Fibroblast of villous mesenchyme (primary cell): ENCODE measurements at places on chromosomes 7 and 10.
A peak's percentile ranks its signal among the peaks of the same experiment; 100 is the strongest.

GRCh38 chr7:105815576-105815975 is 60.8 kb downstream of the ATXN7L1 start:
- DNase-seq: no peak

DNA sequence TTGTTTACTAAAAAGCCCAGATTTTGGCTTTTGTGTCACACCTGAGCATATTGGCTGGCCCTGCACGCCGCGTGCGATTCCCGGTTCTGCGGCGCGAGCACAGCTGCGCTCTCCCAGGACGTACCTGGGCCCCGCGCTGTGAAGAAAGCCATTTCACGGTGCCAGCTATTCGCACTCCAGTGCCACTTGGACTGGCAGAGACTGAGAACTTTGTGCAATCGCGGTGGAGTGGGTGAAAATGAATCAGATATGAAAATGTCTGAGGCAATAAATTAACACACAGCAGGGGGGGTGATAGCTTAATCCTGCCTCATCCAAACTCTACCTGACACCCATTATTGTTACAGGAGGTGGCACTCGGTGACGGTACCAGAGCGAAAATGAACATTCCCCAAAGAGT is 330.1 kb upstream of the MGMT start:
- DNase-seq: no peak

- DNase-seq: peak; percentile 35
These were observed 526 bp downstream of the CH25H start for GRCh38 chr10:89206402-89207180.

DNA sequence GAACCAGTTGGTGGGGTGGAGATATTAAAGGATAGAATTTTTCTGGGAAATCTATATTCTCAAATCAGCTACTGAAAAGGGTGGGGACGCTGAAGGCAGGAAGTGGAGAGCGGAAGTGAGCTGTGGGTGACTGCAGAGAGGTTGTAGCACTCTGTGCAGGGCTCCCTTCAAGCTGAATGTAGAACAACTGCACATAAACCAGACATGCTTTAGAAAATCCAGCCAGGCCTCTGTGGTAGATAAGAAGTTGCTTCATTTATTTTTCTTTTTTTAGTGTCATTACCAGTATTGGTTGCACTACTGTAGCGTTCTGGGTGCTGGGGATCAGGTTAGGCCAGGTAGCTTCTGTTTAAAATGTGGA is 127.8 kb downstream of the CELF2 start:
- no peak for DNase-seq

DNA sequence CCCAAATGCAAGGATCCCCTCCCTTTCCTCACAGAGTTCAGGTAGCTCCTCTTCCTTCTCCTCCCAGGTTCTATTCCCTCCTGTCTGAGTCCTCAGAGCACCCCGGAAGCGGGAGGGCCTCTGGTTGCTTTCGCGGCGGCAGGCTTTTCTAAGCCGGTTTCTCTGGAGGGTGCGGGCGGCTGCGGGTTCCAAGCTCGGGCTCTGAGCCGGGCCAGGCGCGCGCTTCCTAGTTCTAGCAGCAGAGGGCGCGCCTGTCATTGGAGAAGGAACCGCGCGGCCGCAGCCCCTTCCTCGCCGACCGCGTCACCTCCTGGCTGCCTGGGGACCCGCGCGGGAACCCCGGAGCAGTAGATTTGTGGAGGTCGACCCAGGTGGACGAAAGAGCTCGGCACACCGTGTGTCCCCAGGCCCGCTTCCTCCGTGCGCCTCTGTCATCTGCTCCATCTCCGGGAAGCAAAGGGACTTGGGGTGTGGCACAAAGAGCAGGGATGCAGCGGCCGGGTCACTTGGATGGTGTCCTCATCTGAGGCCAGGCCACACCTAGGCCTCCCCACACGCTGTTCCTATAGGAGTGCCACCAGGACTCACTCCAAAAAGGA is 389.0 kb upstream of the PODXL start:
- DNase-seq: peak; percentile 26

DNA sequence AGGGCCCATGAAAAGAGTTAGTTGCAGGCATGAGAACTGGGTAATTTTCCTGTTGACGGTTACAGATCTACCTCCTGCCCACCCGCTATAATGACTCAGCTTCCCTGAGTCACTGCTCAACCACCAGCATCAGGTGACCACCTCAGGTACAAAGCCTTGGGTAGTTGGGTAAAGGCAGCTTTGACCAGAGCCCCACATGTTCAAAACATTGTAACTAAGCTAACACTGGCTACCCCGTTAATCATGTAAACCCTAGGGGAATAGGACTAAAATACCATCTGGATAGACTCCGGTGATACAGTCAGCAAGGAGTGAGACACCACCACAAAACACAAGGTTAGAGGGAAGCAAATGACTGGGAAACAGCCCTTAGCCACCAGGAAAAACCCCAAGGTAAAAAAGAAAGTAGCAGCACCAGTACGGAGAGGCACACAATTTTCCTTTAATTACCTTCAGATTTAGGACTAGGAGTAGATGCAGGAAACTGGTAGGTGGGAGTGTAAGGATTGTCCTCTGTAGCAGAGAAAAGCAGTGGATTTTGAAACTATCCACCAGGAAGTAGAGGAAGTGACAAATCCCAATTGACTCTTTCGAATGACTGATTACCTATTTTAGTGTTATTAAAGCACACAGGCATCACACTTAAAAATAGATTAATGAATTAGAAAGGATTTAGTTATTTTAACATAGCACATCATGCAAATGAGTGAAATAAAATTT is 103.5 kb upstream of the PDLIM1 start:
- DNase-seq: no peak

GRCh38 chr7:101575168-101575567 is 53.9 kb downstream of the MYL10 start:
- DNase-seq: no peak

- DNase-seq: no peak
These were observed 23.0 kb downstream of the CDC123 start for GRCh38 chr10:12218991-12219390.

DNA sequence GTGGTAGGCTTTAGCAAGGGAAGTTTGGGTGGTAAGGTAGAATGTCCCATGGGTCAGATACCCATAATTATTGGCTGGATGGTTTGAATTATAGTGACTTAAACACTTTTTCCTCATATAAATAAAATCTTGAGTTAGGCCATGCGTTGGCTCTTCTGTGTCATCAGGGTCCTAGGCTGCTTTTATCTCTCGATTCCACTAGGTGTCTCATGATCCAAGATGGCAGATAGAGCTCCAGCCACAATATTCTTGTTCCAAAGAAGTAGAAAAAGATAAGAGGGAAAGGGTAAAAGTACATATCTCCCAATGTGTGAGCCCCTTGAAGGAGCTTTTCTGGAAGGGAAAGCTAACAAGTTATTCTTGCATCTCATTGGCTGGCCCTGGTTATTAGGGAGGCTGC is 144.7 kb downstream of the GRK5 start:
- no peak for DNase-seq

DNA sequence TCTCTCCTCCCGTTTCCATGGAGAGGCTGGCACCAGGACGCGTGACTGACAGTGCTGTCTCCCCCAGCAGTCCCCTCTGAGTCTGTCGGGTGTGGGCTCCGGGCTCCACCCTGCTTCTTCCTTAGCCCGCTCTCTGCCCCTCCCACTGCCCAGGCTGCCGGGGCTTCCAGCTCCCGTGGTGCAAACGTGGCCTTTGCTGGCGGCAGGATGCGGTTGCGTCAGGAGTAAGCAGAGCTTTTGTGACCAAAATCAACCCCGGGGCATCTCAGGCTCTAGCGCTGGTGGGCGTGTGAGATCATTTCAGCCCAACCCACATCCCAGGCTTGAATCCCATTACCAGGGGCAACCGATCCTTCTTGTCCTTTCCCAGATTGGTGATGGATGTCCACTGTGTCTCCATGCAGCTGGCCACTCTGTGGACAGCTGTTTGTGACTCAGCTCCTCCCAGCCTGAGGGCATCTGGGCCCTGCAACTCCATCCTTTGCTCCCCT is 28.2 kb downstream of the PTPRE start:
- no peak for DNase-seq

DNA sequence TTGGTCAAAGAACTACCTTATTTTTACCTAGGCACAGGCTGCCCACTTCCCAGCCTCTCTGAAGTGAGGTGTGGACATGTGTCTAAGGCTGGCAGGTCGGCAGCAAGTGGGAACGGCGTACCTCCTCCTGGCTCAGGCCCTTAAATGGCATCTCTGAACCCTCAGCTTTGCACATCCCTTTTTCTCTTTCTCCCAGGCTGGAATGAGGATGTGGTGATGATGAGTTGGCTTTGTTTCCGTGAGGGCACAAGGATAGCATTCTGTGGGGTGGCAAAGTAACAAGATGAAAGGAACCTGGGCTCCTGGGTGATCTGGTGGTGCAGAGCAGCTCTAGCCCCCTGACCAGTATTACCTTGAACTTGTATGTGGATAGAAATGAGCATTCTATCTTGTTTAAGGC is 196.8 kb downstream of the REEP3 start:
- no peak for DNase-seq

DNA sequence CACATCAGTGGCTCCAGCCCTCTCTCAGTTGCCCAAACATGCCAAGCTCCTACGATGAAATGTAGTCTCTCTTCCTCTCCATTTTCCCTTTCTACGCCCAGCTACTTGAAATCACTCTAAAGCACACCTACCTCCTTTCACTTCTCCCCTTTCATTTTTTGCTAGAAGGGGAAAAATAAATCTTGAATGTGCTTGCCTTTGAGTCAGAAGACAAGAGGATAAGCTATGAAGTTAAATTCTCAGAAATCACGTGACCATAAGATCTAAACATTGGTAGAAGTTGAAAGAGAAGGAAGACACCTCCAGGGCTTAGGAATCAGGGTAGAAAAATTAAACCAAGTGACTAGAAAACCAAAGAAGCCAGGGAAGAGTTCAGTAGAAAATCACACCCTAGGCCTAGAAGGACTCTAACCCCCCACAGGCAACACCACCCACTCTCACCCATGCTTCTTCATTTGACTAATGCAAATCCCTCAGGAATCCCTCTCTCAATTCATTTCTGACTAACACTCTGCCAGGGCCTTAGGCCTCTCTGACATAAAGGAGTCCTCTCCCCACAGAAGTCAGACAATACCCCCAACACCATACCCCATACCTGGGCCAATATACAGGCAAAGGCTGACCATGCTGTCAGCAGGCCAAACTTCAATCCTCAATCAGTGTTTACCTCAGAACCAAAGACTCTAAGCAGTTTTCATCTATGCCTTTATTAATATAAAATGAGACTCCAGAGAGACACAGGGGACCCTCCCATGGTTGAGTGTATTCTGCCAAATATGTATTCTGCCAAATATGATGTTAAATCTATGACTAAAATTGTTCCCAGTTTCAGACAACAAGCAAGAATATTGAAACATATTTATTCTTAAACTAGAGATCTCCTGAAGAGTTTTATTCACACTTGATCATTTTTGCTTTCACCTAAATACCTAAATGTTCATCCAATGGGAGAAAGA is 84.8 kb downstream of the ELMO1 start:
- no peak for DNase-seq

DNA sequence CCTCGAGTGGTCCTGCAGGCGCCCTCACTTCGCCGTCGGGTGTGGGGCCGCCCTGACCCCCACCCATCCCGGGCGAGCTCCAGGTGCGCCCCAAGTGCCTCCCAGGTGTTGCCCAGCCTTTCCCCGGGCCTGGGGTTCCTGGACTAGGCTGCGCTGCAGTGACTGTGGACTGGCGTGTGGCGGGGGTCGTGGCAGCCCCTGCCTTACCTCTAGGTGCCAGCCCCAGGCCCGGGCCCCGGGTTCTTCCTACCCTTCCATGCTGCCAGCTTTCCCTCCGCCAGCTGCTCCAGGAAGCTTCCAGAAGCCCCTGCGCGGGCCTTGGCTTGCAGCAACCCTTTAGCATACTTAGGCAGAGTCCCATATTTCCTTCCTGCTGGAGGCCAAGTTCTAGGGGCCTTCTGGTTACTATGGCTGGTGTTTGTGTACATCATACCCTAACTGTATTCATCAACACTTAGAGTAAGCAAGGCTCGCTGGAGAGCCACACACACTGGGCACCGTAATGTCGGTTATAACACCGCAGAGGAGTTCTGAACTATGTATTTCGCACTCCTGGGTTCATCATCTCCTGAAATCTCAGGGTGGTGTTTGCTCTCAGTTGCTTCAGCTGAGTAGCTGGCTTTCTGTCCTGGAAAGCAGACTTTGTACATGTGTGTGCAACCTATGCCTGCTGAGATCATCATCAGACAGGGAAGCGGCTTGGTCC is 471 bp downstream of the MGMT start:
- peak; percentile 7 for DNase-seq

- no peak for DNase-seq
These were observed 128.4 kb downstream of the ELMO1 start for GRCh38 chr7:37320140-37320847.

- no peak for DNase-seq
These were observed 147.0 kb upstream of the SLC13A1 start for GRCh38 chr7:123346766-123347165.

DNA sequence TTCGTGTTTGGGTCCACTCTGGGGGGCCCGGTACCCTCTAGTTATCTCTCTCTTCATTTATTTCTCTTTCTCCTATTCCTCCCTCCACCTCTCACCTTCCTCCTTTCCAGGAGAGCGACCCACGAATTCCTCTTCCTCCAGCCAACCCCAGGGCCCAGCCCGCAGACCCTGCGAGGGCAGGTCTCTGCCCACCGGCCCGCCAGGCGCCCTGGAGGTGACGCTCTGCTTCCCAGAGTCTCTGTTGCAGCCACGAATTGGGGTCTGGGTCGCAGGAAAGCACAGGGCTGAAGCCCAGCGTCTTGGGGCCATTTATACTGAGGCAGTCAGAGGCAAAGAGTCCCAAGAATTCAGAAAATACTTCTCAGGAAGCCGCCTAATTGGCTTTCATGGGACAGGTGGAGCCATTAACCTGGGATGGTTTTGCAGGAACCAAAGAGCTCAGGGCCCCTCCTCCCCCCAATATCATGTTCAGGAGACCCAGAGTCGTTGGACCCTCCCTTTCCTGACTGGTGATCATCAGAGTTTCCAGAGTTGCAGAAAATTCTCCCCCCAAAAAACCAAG is 2.7 kb upstream of the EN2 start:
- DNase-seq: no peak

DNA sequence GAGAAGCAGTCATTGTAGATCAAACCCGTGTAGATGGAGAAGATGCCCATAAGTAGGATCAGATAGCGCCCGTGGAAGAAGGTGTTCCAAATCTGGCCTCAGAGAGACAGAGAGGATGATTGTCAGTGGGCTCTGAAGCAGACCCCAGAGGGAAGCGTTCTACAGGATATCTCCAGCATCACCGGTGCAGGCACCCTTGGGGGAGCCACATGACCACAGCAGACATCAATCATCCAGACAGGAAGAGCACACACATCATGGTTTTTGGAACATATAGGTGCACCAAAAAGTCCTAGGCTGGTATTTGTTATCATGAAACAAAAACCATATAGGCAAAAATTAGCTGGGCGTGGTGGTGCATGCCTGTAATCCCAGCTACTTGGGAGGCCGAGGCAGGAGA is 44.0 kb upstream of the SVOPL start:
- DNase-seq: no peak

GRCh38 chr10:12337453-12338372 is 11.6 kb upstream of the CAMK1D start:
- no peak for DNase-seq

GRCh38 chr7:24966802-24967201 is 13.2 kb downstream of the OSBPL3 start:
- DNase-seq: no peak

DNA sequence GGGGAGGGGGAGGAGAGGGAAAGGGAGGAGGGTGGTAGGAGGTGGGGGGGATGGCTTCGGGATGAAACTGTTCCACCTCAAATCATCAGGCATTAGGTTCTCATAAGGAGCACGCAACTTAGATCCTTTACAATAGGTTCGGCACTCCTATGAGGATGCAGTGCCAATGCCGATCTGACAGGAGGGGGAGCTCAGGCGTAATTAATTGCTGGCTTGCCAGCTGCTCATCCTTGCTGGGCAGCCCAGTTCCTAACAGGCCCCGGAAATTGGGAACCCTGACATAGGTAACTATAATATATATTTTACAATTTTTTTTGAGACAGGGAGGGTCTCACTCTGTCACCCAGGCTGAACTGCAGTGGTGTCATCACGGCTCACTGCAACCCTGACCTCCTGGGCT is 118.8 kb upstream of the SFMBT2 start:
- no peak for DNase-seq
